ENCODE measurements at places on chromosomes 2 and 18.
A peak's percentile ranks its signal among the peaks of the same experiment; 100 is the strongest.

DNA sequence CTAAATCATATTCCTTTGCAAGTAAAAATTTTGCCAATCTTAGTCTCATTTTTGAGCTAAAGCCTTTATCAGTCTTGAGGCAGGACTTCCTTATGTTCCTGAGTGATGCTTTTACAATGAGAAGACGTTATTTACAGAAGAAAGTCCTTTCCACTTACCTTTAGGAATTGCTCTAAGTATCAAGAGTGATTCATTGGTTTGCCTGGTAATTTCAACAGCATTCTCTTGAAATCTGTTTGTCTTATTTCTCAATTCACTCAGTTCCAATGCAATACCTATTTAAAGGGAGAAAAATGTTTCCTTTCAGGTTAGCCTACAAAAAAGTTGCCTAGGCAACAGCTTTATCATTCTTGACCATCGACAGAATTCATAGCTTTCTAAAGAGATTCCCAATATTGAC lies 137.2 kb downstream of the LAMA1 start:
- DNase-seq = no peak

DNA sequence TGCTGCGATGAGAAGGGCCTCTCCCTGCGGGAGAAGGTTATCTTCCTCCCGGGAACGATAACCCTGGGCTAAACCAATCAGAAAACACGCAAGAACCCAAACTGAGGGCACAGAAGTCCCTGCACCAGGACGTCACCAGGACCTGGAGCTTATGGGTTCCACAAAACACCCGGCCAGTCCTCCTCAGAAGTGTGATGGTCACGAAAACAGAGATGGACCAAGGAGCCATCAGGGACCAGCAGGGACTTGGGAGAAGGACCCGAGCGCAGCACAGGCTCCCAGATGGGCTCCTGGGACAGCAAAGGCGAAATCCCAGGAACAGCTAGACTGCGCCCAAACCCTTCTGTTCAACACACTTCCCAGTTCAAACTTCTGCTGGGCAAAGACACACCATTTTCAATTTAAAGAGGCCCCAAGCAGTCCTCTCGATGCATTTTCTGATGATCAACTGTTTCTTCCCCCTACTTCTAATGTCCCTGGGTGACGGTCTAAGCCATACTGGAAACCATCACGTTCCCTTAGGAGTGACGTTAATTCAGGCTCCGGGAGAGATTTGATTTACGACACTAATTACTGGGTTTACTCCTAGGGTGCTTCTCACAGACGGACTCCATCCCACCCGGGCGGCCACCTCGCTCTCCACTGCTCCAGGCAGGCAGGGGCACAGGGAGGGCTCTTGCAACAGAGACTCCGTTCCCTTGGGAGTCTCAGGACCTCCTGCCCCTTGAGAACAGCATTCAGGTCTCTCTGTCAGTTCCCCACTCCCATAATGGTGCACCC lies 29.2 kb downstream of the ZNF516 start:
- DNase-seq = no peak

DNA sequence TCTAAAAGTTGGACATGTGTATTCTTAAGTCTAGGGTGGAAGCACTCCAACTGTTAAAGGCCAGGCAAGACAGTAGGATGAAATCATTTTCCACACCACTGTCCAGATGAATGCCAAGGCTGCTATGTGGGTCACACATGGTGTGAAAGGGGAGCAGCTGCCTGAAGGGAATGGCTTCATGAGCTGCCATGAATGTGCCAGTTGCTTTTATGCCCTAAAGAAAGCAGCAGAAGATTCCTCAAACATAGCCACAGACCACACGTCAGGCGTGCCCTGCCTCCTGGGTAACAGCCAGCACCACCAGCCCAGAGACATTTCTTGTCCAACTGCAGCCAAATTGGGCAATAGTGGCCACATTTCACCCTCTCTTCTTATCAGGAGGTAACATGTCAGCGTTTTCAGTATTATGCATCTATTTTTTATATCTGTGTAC lies 130.2 kb downstream of the MTCL1 start:
- DNase-seq = no peak

- DNase-seq = no peak
Observed at GRCh38 chr2:168716839-168717238, 85.6 kb upstream of the NOSTRIN start.

GRCh38 chr2:159187106-159187505 lies 99.4 kb downstream of the WDSUB1 start:
- no peak for DNase-seq

GRCh38 chr18:10329101-10329500 lies 125.3 kb upstream of the APCDD1 start:
- no peak for DNase-seq

DNA sequence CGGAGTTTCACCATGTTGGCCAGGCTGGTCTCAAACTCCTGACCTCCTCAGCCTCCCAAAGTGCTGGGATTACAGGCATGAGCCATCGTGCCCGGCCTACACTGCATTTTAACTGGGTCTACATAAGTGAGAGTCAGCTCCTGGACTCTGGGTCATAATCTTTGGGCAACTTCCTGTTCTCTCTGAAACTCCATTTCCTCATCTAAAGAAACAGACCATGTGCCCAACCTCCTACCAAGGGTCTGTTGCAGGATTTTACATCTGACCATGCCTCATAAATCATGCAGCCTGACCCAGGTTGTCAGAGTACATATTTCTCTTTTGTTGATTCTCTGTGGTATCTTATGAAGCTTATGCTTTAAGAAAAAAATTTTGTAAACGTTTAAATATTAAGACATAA lies 280.4 kb downstream of the ALPK2 start:
- DNase-seq = no peak

GRCh38 chr2:178484245-178485041 lies 4.2 kb downstream of the PLEKHA3 start:
- DNase-seq = no peak

DNA sequence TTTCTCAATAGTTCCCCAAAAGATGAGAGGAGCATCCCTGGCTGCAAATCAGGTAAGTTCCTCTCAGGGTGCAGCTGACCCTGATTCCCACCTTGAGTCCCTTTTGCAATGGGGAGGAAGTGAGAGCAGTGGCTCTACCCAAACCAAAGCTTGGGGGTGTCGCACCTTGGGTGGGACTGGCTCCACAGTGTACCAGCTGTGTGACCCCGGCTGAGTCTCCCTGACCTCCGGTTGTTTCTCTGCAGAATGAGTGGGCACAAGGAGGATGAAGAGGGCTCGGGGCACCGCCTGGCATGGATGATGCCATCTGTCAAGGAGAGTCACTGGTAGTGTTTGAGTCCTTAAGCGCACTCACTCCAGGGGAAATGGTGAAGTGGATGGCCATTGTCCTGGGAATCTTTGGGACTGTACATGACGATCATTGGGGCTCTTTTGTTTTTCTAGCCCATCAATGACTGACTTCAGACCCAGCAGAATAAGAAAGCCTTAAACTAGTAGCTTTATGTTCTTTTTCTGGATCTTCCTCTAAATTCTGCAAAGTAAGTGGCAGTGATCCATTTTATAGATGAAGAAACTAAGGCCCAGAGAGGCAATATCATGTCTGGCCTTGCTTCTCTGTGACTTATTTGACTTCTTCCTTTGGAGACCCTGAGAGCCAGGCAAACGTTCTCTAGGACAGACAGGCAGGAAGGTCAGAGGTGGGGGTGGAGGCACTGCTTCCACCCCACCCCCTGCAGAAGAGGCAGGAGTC lies 106.3 kb upstream of the ST3GAL5 start:
- no peak for DNase-seq

- no peak for DNase-seq
Observed at GRCh38 chr2:219308142-219309101, 779 bp downstream of the PTPRN start.

DNA sequence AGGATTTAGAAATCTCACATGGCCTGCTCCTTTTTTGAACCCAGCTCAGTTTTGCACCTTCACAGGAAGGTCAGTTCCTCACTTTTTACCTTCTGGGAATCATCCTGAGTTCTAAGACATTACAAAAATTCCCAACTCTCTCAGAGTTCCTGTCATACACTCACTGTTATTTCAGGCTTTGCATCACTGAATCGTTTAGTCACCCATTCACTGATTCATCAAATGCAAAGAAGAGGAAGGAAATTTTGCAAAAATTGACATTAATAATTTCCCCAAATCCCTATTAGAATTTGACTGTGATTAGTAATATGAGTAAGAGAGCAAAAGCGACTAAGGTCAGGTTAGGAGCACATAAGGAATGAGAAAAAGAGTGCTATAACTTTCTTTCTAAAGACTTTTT lies 197.5 kb downstream of the PDE1A start:
- DNase-seq = no peak

GRCh38 chr2:177724398-177725287 lies 332.1 kb downstream of the AGPS start:
- no peak for DNase-seq

- DNase-seq = no peak
Observed at GRCh38 chr2:37894601-37895000, 30.5 kb upstream of the RMDN2 start.

GRCh38 chr2:5693287-5694201 lies 1.4 kb downstream of the SOX11 start:
- peak; percentile 82 for DNase-seq

- DNase-seq = no peak
Observed at GRCh38 chr2:64828261-64828660, 160.9 kb upstream of the SLC1A4 start.

- DNase-seq = no peak
Observed at GRCh38 chr2:23566241-23567142, 181.5 kb downstream of the KLHL29 start.

DNA sequence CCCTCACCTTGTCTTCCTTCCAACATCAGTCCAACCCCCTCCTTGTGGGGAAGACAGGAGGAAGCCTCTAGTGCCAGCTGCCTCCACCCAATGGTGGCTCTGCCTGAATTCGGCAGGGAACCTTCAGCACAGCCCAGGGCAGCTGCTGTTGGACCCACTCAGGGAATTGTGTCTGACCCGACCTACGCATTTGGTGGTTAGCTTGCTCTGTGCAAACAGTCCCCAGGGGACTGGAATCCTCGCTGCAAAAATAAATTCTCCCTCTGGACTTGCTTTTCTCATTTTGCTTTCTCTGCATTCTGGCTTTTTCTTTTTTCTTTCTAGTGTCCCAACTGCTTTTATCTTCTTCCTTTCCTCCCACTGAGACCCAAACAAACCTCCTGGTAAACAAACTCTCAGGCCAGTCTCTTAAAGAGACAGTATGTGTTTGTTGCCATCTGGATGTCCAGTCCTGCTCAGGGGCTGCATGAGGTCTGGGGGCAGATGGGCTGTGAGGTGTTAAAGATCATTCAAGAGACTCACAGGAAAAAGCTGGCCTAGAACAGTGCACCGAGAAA lies 137.7 kb upstream of the HAAO start:
- no peak for DNase-seq

DNA sequence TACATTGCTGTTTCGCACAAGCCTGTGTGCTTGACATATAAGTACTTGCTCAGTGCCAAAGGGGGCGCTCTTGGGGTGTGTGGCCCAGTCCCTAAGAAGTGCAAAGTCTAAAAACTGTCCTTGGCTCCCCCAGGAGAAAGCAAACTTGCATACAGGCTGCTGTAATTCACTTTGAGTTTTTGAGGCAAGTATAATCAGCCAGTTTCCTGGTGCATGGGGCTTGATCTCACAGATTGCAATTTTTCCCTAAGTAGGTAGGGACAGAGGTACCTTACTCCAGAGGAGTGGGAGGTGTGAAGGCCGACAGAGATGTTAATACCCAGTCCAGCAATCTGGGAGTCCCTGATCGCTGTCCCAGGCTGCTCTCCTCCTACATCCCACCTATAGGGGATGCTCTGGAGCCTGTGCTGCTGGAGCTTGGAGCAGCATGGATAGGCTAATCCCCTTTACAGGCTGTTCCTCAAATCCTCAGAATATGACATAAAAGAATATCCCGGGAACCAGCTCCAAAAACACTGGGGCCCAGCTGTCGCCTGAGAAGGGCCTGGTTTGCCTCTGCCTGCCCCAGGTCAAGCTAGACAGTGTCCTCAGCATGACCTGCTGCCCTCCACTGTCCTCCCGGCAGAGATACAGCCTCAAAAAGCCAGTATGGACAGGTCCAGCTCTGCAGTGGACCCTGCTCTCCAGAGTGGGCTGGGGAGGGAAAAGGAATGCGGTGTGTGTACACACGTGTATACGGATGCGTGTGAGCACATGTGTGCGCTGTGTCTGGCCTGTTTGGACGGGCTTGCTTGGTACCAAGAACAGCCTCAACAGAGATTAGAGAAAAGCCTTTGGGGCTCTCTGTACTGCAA lies 136.5 kb upstream of the HAAO start:
- no peak for DNase-seq

DNA sequence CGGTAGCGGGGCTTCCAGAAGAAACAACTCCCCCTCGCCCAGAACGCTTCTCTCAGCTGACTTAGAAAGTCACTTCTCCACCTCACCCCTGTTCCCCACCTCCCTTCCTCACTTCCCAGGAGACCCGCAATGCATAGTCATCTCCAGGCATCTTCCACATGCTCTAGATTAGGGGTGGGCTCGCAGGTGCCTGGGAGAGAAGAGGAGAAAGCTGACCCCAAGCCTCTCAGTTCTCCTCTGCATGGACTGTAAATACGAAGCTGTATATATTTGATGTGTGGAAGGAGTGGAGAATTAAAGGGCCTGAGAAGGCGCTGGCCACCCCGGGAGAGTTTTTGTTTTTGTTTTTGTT lies 1.8 kb downstream of the MAL start:
- DNase-seq = no peak

- no peak for DNase-seq
Observed at GRCh38 chr2:228273159-228273558, 91.7 kb upstream of the SPHKAP start.

GRCh38 chr18:11050966-11051365 lies 98.4 kb downstream of the PIEZO2 start:
- DNase-seq = no peak

- no peak for DNase-seq
Observed at GRCh38 chr18:78430131-78430758, 549.4 kb upstream of the SALL3 start.

GRCh38 chr2:47534179-47534919 lies 131.4 kb downstream of the MSH2 start:
- DNase-seq = no peak

DNA sequence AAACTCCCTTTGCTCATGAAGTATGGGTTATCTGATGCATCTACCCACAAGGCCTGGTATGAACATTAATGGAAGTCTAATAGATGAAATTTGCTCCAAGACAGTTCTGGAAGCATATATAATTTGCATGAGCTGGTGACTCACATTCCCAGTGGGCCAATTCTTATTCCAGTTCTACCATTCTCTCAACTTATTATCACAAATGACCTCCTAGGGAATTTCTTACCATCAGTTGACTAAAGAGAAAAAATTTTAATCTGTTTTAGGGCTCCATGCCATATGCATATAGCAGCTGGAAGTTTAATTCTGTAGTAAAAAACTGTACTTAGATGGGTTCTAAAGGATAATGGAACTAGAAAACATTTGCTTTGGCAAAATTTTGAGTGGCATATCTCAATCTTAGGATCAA lies 165.2 kb upstream of the COL3A1 start:
- DNase-seq = no peak

Measured in left forelimb (tissue), 1 donor.